ENCODE measurements at places on chromosomes 1 and 21. TPM values are rescaled to one million over a fixed set of nuclear protein-coding genes. Genes with fewer than 3 reads are reported as not detected.

Gene VCAM1
- not detected for total RNA-seq

GRCh38 chr21:31416465-31416864 lies 72.4 kb upstream of the TIAM1 start:
- no peak overlapping the region for H3K4me3 ChIP-seq
- no peak overlapping the region for H3K27ac ChIP-seq

DNA sequence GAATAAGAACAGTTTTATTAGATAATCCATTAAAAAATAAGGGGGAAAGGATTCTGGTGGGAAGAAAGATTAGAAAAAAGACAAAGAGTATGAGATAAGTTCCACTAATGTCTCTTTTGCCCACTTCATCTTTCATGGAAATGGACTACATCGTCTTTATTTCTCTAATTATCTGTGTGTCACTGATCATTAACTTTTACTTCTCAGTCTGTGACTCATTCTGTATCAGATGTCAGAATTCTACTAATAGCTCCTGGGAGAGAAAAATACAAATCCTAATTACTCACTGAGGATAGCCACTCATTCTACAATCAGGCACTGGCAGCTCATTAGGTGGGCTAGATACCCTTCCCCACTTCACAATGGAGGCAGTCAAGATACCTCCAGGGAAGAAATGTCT lies 41.7 kb downstream of the ILDR2 start:
- DNase-seq, result no peak
- H3K27ac ChIP-seq, result no peak overlapping the region
- no peaks in the 10 kb centered on the region for H3K4me1 ChIP-seq
- no peaks in the 10 kb centered on the region for H3K36me3 ChIP-seq

GRCh38 chr1:41677620-41678019 lies 193.1 kb upstream of the EDN2 start:
- H3K4me1 ChIP-seq, result peaks cover 6% of the 10 kb centered on the region
- no peak overlapping the region for H3K27ac ChIP-seq
- no peak overlapping the region for H3K4me3 ChIP-seq
- no peaks in the 10 kb centered on the region for H3K36me3 ChIP-seq
- no peak for DNase-seq

DNA sequence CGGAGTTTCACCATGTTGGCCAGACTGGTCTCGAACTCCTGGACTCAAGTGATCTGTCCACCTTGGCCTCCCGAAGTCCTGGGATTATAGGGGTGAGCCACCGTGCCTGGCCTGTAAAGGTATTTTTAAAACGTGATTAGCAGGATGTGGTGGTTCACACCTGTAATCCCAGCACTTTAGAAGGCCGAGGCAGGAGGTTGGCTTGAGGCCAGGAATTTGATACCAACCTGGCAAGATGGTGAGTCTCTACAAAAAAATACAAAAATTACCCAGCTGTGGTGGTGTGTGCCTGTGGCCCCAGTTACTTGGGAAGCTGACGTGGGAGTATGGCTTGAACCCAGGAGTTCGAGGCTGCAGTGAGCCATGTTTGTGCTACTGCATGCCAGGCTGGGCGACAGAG lies 43.3 kb upstream of the SOD1 start:
- peaks cover 3% of the 10 kb centered on the region for H3K36me3 ChIP-seq
- no peak overlapping the region for H3K4me3 ChIP-seq
- H3K27me3 ChIP-seq, result no peaks in the 10 kb centered on the region

GRCh38 chr1:32321712-32322291 lies 14.2 kb downstream of the MARCKSL1 start:
- no peaks in the 10 kb centered on the region for H3K27me3 ChIP-seq
- H3K36me3 ChIP-seq, result peaks cover 11% of the 10 kb centered on the region
- peaks cover 18% of the 10 kb centered on the region for H3K4me1 ChIP-seq
- H3K4me3 ChIP-seq, result peak overlapping the region; percentile 15
- no peak for DNase-seq
- H3K27ac ChIP-seq, result peak overlapping the region; percentile 52

DNA sequence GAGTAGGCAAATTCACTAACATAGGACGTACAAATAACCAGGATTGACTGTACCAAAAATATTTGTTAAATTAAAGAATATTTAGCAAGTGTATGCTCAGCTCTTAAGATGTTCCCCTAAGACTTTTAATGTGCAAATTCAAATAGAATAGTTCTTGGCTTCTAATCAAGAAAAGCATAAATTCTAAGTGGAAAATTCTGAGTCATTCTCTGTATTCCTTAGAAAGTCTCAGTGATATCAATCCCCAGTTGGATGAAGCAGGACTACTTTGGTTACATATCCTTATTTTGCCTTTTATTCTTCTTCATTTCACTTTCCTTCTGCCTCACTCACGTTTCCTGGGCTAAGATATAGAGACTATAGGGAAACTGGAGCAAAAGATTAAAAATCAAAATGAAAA lies 130.2 kb downstream of the IFI44 start:
- H3K36me3 ChIP-seq, result no peaks in the 10 kb centered on the region
- no peak for DNase-seq
- H3K4me3 ChIP-seq, result no peak overlapping the region
- no peak overlapping the region for H3K27ac ChIP-seq

- no peak overlapping the region for H3K27ac ChIP-seq
- no peak for DNase-seq
Measured at GRCh38 chr1:7515175-7515574, 255.9 kb upstream of the VAMP3 start.

DNA sequence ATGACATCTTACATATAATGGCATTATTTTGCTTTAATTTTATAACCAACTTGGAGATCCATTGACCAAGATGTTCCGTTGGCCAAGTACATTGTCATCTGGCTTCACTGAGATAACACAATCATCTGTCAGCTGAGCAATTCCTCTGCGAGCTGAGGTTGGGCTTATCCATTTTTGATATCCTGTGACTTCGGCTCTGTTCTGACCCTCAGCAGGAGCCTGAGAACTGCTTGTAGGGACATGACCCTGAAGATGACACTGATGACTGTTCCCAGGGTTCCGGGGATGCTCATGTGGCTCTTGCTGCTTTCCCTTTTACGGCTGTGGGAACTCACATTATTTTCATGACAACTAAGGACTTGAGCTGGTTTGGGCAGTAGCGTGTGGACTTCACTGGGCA lies 51.2 kb downstream of the TLR5 start:
- peaks cover 6% of the 10 kb centered on the region for H3K4me1 ChIP-seq
- no peak for DNase-seq
- H3K4me3 ChIP-seq, result no peak overlapping the region
- no peaks in the 10 kb centered on the region for H3K36me3 ChIP-seq

Gene ACTL8
- total RNA-seq, result 0.26 TPM
